ENCODE measurements at places on chromosomes 5 and 9.

DNA sequence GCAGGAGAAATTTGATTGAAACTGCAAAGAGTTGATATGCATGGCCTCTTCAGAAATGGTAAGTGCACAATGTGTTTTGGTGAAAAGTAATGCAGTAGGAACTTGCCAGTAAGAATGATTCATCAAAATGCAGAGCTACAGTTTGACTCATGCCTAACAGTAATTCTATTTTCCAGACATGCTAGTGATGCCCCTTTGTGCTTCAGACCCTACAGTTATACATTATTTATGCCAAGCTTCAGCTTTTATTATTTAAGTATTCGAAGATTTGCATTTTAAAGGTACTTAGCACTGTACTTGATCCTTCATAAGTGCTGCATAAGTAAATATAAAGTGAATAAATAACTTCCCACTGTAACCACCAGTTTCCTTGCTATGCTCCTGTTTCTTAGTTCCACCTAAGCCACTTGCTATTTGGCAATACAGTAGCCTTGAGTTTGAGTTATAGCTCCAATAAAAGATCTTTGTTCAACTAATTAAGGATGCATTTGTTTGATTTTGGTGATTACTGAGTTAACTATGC is 3.6 kb upstream of the SPATA31E1 start:
- no peak for DNase-seq

GRCh38 chr5:9440517-9440916 is 105.4 kb downstream of the SEMA5A start:
- DNase-seq = no peak

DNA sequence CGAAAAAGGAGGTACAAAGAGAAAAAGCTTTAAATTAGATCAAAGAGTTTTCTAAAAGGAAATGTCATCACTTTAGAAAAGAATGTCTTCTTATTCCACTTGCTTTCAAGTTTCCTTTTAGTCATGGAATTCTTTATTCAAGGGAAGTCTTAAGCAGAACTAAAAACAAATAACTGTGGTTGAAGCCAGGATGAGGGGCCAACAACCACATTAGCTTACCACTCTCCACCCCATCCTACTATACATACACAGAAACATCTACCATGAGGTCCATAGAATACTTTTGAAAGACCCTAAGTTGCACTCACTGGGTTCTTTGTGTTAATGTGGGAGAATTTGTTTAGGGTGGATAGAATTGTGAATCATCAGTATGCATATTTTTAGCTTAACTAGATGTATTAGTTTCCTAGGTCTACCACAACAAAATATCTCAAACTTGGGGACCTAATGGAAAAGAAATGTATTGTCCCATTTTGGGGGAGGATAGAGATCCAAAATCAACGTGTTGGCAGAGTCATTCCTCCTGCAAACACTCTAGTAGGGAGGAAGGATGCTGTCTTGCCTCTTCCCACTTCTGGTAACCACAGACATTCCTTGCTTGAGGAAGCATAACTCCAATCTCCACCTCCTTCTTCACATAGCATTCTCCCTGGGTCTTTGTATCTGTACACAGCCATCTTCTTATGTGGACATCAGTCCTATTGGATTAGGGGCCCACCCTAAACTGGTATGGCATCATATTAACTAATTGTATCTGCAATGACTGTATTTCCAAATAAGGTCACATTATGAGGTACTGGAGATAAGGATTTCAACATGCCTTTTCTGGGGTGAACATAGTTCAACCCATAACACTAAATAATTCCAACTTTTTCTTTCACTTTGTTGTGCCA is 239.4 kb downstream of the LURAP1L start:
- DNase-seq = no peak

DNA sequence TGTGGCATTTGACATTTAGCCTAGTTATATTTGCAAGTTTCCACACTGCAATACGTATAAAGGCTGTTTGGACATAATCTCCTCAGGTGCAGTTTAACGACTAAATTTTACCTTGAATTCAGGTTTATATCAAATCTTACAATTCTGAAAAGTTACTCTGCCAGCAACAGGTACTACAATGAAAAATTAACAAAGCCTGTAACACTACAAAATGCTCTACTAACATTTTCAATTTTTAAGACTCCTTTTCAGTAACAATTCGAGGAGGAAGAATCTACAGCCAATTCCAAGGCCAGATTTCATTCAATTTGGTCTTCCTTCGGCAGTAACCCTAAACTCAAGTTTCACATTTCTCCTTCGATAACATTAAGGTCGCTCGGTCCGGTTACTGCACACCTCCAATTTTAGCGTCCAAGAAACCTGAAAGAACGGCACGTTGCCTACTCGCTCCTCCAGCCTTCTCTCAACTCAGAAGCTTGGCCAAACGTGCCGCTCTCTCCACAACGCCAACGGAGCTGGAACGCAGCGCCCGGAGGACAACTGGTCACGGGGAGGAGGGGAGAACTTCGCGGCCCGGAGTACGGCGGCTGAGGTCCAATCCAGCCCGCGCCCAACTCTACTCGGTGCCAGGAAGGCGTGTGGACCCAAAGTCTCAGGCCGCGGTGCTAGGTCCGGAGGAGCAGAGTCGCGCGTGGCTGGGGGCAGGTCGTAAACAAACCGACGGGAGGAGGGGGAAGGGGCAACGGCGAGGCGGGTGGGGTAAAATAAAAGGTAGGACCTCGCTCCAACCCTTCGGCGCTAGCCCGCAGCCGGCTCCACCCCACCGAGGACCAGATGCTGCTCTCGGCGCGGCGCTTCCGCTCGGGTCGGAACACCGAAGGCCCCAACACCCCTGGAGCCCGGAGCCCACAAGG is 681 bp downstream of the FNIP1 start:
- DNase-seq = peak; percentile 12

DNA sequence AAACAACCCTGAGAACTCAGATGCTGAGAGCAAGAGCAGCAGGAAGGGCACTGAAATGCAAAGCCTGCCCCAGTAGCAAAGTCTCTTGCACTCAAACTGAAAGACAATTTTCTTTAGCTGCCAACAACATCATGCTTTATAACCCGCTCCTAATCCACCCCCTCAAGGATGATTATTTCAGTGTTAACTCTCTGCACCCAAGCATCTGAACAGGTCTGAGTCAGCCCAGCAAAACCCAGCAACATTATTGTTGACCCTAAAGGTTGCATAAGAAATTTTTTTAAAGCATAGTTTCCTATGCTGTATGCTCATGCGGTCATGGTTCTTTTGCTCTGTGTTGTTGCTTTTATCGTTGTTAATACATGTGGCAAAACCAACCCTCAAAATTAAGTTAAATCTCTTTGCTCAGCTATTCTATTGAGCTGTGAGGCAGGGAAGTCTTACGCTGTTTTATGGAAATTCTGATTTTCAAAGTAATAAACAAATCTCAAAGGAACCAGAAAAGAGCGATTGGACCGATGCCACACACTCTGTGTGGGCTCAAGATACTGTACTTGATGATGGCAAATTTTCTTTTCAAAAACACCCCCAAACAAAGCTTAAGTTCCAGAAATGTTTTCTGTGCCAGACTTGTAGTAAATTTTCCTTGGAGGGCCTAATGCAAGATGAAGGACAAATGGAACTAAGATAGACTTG is 440.6 kb upstream of the MPDZ start:
- no peak for DNase-seq

DNA sequence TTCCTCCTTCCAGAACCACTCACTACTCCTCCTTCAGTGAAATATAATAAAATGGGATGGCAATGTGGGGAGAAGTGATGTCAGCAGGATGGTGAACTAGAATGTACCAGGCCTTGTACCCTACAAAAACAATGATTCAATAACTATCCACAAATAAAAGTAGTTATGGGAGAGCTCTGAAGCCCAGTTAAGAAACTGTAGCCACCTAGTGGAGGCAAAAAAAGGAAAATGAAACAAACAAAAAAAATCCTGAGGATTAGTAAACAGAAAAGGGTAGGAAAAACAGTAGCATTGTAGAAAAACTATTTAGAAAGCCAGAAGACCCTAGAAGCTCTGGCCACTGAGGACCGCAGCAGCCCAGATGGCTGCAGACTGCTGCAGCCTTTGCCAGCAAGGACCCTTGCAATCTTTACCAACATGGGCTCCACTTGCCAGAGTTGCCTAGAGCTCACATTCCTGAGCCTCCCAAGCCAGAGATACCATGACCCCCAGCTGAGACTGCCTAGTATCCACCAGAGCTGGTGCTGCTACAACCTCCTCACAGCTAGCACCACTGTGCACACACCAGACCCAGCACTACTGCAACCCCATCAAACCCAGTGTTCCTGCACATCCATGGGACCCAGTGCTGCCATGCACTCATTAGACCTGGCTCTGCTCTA is 259.7 kb upstream of the MSX2 start:
- DNase-seq = no peak

DNA sequence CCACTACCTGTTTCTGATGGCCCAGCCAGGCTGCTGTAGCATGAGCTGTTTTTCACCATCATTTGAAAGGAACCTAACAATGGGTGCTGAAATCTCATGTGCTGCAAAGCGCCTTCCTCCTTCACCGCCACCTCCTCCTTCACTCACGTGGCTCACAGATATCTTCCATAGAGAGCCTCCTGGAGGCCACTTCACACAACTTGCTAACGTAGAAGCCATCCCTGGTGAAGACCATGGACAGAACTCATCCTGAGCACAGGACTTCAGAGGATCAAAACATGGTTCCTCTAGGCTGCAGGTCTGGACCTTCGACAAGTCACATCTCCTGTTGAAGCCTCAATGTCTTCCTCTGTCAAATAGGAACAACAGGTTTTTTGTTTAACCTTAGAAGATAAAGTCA is 155.5 kb upstream of the RAD23B start:
- no peak for DNase-seq

DNA sequence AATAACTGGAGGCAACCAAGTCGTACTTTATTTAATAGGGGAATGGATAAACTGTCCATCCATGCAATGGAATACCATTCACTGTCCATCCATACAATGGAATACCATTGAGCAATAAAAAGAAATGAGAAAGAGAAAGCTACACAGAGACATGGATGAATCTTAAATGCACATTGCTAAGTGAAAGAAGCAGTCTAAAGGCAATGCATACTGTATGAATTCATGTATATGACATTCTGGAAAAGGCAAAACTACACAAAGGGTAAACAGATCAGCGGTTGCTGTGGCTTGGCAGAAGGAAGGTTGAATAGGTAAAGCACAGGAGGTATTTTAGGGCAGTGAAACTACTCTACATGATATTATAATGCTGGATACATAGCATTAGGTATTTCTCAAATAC is 16.2 kb downstream of the DRD1 start:
- DNase-seq = no peak

GRCh38 chr5:179729727-179730126 is 2.9 kb upstream of the MAML1 start:
- DNase-seq = no peak
